COR-L47 (cell line): ENCODE measurements at places on chromosomes 5 and 9.

GRCh38 chr5:150044329-150044681, 42.0 kb downstream of the CSF1R start:
- no peak for DNase-seq

GRCh38 chr9:4196376-4196775, 103.5 kb downstream of the GLIS3 start:
- DNase-seq = no peak

DNA sequence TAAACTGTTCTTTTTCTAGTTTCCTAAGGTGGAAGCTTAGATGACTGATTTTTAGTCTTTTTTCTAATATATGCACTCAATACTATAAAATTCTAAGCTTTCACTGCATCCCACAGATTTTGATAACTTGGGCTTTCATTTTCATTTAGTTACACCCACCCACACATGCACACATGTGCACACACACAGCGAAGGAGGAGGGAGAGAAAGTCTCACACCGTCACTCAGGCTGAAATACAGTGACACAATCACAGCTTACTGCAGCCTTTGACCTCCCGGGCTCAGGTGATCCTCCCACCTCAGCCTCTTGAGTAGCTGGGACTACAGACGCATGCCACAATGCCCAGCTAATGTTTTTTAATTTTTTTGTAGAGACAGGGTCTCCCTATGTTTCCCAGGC, 96.5 kb downstream of the SMIM23 start:
- DNase-seq = no peak

- DNase-seq = no peak
Measured at GRCh38 chr9:13744261-13744901, 464.9 kb upstream of the MPDZ start.

DNA sequence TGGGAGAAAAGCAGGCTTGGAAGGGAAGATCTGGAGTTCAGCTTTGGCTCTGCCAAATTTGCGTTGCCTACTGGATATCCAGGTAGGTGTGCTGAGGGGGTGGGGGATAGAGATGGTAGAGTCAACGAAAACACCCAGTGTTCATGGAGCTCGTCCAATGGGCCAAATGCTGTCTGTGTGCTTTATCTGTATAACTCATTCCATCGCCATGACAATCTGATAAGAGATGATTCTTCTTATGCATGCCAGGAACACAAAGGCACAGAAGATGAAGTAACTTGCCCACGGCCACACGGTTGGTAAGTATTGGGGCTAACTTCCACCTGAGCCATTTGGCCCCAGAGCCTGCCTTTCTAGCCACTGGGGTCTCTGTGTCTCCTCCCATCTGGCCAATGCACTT, 53.2 kb downstream of the BOD1 start:
- no peak for DNase-seq

- peak; percentile 23 for DNase-seq
Measured at GRCh38 chr5:77971776-77972468, 195.8 kb upstream of the TBCA start.

DNA sequence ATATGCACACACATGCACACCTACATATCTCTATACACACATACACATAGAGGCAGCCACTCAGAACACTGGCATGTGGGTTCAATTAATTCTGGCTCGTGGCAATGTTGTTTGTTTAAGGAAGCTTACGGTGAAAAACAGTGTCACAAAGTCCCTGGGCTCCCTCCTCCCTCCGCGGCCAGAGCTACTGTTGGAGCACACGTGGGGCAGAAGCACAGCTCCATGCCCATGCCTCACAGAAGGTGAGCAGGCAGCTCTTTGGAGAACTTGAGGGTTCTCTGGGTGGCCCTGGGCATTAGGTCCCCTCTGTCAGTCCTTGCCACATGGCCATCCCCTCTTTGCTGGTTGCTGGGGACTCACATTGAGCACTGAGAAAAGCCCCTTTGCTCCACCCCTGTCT, 107.5 kb downstream of the GADD45G start:
- DNase-seq = no peak

GRCh38 chr9:136309101-136309801, 5.4 kb upstream of the CCDC187 start:
- DNase-seq = peak; percentile 96

DNA sequence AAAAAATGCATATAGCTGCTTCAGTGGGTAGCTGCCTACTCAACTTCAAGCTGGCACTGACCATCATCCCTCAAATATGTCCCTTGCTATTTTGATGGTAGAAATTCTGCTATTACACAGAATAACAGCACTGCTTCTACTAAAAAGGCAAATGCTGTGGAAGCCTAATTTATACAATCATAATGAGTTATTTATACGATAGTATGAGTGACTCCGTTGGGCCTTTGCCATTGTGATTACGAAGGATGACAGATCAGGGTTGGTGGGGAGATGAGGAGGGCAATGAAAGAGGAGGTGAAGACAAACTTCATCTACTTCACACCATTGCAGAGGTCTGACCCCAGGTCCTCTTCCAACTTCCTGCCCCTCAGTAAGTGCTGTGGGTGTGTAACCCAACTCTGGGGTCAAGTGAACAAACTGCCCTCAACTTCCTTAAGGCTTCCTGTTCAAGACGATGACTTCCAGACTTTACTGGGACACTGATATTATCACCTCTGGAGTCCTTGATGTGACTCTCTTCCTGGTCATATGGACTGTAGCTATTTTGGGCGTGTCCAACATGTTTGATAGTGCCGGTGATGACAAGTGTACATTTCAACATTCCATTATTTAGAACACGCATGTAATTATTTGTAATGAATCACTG, 74.1 kb upstream of the RPS23 start:
- DNase-seq = no peak

GRCh38 chr9:19488721-19489120, 79.9 kb downstream of the ACER2 start:
- DNase-seq = no peak

GRCh38 chr9:106305428-106306133, 557.4 kb upstream of the ZNF462 start:
- no peak for DNase-seq

DNA sequence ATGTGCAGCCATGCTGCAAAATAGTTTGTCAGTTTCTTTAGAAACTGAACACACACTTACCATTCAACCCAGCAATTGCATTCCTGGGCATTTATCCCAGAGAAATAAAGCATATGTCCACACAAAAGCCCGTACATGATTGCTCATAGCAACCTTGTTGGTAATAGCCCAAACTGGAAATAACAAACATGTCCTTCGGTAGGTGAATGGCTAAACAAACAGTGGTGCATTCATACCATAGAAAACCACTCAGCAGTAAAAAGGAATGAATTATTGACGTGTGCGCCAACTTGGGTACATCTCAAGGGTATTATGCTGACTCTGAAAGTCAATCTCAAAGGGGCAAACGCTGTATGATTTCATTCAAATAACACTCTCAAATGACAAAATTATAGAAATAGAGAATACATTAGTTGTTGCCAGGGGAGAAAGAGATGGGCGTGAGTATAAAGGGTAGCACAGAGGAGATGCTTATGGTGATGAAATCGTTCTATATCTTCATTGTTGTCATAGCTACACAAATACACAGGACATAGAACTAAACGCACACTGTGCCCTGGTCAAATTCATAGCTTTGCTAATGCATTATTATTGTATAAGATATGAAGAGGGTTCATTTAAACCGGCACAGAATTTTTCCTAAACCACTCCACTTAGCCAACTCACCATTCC, 58.2 kb downstream of the DRD1 start:
- DNase-seq = peak; percentile 53

DNA sequence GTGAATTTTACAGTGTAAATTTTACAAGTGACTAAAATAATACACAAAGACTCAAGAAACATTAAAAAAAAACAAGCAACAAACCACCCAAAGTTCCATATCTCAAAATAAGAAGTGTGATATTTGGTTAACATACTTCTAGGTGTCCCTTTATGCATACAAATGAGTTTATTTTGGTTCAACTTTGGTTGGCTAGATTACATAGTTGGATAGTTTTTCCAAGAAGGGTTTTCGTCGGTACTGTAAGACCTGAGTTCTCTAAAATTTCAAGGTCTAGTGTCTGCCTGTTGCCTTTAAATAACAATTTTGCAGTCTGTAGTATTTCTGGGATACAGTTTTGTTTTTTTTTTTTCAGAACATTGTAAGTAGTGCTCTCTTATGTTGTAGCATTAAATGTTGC, 58.8 kb upstream of the JAK2 start:
- no peak for DNase-seq

- DNase-seq = no peak
Measured at GRCh38 chr9:5626727-5627634, 1.9 kb upstream of the RIC1 start.

DNA sequence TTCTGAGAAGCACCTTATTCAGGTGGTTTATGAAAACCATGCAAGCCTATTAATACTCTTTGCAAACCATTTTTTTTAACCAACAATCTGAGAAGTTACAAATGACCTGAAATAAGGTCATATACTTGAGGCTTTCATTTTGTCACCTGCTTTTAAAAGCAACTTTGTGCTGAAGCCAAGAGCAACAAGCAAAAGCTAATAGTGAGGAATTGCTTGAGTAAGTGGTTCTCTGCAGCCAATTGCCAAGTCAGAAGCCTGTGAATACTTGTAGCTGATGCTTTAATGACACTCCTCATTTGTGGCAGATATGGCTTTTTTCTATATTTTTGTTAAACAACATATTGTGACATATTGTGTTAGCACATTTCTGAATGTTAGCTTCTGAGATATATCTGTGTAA, 126.7 kb upstream of the ZNF608 start:
- no peak for DNase-seq

DNA sequence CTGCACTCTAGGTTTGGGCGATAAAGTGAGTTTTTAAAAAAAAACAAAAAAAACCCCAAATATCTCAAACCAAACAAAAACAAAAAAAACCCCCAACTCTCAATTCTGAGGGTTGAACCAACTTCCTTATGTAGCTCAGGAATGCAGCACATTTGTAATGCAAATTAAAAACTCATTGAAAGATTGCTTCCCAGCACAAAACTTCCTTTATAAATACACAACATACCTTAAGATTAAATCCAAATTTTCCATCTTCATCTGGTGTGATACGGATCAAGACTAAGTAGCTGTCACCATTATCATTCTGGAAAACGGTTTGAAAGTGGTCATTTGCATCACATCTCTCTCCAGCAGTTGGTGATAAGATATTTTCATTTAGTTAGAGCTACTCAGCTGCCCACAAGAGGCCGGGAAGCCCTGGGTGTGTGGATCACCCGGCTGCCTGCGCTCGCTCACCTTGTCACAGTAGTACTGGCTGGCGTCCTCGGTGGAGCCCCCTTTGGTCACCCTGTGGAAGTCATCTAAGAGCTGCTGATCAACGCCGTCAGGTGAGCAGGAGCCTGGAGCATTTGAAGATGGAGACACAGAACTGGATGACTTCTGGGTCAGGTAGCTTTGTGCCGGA, 88.2 kb downstream of the PTPN3 start:
- DNase-seq = no peak

- no peak for DNase-seq
Measured at GRCh38 chr5:145587710-145588109, 247.4 kb downstream of the PRELID2 start.

- DNase-seq = peak; percentile 7
Measured at GRCh38 chr5:150645070-150645700, 4.7 kb downstream of the SYNPO start.

DNA sequence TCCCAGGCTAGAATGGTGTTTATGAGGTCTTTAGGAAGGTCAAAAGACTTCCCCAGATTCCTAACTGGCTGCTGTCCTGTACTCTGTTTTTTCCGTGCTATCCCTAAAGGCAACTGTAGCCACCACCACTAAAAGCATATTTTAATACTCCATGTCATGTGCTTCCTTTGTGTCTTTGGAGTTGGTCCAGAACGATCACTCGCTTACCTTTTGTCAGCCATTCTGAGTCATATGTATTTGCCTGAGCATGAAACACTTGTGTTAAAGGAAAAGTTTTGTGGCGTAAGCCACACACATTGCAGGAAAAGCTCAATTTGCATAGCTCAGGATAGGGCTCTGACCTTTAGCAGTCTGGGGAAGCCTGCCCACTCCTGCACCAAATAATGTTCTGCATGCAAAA, 299.6 kb downstream of the NTRK2 start:
- no peak for DNase-seq

DNA sequence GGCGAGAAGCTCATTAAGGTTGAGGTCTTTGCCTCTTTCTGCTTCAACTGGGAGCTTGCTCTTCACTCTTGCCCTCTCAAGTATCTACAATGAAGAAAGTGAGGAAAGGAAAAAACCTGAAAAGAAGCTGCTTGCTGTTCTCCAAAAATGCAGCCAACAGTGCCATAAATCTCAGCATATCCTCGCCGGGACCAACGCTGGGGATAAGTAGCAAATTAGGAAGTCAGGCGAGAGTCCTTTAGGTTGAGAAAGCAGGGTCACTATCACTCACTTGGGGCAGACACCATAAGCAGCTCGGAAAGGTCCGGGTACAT, 399 bp downstream of the NUP155 start:
- DNase-seq = no peak

DNA sequence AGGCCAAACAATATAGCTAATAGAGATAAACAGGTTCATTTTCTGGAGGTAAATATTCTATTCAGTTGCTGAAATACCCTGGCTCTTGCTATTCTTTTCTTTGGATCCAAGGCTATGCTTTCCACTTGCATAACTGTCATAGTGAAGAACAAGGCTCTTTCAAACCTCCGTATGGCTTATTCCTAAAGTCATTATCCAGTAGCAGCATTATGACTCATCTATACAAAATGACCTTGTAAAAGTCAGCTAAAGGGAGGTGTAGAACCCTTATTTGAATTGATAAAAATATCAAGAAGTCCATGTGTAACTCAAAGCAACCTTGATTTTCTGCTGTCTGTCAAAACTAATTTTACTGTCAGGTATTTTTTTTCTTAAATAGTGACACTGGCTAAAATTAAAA, 447.8 kb downstream of the PLK2 start:
- no peak for DNase-seq

GRCh38 chr5:86442036-86442745, 175.6 kb upstream of the COX7C start:
- no peak for DNase-seq

DNA sequence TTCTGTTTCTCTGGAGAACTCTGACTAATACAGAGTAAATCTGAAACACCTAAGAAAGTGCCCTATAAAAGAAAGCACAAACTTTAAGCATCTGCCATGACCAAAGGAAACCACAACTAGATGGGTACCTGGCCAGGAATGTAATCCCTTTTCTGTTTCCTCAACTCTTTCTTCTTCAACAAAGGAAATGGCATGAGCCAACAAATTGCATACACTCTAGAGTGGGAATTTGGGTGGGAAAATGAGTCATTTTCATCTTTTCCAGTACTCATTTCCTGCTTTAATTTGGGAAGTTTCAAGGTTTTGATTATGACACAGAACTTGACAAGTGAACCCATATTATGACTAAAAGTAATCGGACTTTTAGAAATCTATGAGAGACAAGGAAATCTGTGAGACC, 349.2 kb upstream of the RORB start:
- DNase-seq = no peak

DNA sequence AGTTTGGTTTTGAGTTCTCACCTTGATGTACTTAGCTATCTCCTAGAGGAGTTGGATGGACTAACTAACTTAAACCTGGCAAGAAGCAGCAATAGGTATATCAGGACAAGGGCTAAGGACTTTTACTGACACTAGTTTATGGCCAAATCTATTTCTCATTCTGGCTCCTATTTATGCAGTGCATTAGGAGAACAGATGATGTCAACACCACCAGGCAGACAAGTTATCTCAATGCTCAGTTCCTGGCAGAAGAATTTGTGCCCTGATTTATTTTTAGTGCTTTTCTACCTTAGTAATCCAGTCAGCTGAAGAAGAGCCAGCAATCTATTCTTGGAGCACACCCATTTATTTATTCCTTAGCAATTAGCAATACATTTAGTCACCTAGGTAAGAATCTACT, 30.7 kb upstream of the MYOT start:
- no peak for DNase-seq
